ENCODE measurements at places on chromosomes 1 and 21. TPM values are rescaled to one million over a fixed set of nuclear protein-coding genes. Genes with fewer than 3 reads are reported as not detected.

GRCh38 chr1:43747736-43748135 is 40.4 kb downstream of the ST3GAL3 start:
- DNase-seq: no peak

Gene RNF223
- not detected for total RNA-seq

Gene SLAMF9
- not detected for total RNA-seq

Gene CDC42
- total RNA-seq: 111 TPM

GRCh38 chr1:26861286-26861701 is 1.7 kb upstream of the SFN start:
- no peak for DNase-seq

Gene LYPD8
- not detected for total RNA-seq

Gene CENPF
- 0.53 TPM for total RNA-seq

GRCh38 chr1:15737324-15738319 is 1.6 kb downstream of the SLC25A34 start:
- no peak for DNase-seq

DNA sequence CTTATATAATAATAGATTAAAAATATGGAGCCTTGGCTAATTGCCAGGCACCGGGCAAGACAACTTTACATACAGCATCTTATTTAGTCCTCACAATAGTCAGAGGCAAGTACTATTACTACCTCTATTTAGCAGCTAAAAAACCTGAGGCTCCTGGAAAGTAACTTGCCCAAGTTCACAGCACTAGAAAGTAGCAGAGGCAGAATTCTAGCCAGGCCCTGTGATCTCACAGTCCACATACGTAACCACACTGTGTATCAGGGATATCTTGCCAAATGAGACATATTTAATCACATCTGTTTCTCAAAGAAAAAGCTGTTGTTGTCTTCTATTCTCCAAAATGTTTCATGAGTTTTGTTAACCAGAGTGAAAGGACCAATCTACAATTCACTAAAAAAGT is 378.5 kb downstream of the PLPP3 start:
- DNase-seq: no peak

DNA sequence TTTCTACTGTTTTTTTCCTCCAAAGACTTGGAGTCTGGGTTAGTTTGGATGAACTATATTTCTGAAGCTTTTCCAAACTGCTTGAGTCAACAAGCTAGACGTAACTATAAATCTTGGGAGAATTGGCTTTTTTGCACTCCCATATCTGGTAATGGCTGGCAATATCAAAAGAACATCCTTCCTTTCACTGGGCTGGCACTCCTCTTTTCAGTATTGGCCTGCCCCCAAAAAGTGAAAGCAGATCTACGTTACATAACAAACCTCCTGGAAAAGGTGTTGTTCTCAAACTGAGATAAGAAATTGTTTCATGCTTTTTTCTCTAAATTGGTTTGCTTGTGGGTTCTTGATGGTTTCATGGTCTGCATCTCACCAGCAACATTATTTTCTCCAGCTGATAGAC is 499.3 kb downstream of the NEGR1 start:
- DNase-seq: no peak

Gene FAM3B
- not detected for total RNA-seq

Gene GRIK1
- total RNA-seq: not detected

Gene FAF1
- total RNA-seq: 16.4 TPM

Gene CACHD1
- total RNA-seq: 4.3 TPM

All from ascending aorta (tissue), 2 donors.